ELR (cell line): ENCODE measurements at places on chromosomes 3 and 15.

GRCh38 chr15:68191555-68191954 is 13.6 kb downstream of the CALML4 start:
- no peak for DNase-seq

DNA sequence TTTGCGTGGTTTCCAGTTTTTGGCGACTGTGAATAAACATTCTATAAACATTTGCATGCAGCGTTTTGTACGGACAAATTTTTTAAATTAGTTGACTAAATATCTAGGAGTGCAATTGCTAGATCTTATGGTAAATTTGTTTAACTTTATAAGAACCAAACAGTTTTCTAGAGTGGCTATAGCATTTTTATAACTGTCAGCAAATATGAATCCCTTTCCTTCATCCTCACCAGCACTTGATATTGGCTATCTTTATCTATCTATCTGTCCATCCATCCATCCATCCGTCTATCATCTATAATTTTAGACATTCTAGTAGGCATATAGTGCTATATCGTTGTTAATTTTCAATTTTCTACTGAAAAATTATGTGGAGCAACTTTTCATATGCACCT is 158.4 kb upstream of the CHRNA7 start:
- DNase-seq = no peak

DNA sequence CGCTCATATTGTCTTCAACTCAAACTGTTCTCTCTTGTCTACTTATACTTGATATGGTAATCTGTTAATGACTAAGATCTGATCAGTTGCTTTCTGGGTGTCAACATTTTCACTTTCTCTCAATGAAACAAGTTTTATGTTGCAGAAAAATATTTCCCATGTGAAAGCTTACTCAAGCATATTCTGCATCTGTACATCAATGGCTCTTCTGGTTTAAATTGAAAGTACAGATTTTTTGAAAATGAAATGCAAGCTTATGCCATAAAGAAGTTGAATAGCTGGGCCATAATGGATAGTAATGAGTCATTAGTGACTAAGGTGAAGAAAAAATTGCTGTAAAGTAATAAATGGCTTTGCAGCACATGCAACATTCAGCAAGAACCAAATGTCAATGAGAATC is 140.7 kb downstream of the BCHE start:
- peak; percentile 42 for DNase-seq

DNA sequence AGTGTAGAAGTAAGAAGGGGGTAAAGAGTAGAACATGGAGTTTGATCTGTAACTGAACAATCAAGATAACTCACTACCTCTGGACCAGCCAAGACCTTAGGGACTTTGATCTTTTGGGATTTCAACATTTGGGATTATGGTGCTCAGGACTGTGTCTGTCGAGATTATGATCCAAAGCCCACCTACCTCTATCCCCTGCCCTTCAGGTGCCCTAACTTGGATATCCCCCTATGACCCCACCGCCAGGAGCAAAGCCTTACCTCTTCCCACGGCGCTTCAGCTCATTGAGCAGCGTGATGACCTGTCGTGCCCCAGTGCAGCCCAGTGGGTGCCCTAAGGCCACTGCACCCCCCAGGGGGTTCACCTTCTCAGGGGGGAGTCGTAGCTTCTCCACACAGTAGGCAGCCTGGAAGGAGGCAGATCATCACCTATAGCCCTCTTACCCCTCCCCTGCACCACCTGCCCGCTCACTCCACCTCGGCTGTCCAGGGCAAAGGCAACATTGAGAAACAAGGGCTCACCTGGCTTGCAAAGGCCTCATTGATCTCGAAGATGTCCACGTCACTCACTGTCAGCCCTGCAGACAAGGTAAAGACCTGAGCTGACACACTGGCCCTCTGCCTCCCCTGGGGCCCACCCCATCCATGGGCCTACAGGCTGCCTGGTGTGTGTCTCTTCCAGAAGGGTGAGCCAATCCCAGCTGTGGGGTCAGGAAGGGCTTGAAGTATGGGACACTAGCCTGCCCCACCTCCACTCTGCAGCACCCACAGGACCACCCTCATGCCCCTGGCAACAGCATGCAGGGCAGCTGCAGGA is 11.4 kb downstream of the ACAA1 start:
- no peak for DNase-seq

DNA sequence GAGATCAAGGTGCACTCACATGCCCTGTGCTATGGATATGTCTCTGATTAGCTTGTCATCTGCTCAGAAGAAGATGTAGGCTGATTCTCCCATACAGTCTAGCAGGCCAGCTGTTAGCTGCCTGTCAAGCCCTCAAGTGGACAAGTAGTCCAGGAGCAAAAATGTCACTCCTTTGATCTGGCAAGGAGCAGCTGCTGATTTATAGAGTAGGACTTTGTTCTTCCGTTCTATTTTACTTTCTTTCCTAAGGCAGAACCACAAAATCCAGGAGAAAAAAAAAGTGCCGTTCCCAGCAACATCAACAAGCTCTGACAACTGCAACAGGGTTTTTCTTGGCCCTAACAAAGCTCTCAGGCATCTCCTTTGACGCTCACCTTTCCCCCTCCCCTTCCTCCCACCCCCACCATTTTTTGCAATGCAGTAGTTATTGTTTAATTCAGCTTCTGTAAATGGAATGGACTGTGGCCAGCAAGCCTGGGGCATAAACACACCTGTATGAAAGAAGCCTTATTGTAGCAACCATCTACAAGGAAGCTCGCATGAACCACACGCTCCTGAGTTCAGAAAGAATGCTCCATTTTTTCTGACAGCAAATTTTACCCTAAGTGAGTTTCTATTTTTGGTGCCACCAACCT is 196.3 kb downstream of the MEIS2 start:
- DNase-seq = no peak

- no peak for DNase-seq
Observed at GRCh38 chr3:5260992-5261501, 73.5 kb downstream of the EDEM1 start.

DNA sequence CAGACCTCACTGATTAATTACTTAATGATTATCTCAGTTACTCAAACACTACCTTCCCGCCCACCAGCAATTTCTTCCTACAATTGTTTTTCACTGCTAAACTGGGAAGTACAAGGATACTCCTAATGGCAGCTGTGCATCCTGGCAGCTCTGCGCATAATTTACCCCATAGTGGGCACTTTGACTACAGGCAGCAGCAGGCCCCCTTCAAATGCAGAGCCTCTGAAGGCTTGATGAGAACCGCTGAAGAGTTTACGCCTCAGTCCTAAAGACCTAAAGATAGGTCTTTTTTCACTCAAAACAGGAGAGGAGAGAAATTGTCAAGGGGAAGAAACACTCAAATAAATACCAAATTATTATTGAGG is 10.7 kb downstream of the CCDC32 start:
- DNase-seq = no peak

DNA sequence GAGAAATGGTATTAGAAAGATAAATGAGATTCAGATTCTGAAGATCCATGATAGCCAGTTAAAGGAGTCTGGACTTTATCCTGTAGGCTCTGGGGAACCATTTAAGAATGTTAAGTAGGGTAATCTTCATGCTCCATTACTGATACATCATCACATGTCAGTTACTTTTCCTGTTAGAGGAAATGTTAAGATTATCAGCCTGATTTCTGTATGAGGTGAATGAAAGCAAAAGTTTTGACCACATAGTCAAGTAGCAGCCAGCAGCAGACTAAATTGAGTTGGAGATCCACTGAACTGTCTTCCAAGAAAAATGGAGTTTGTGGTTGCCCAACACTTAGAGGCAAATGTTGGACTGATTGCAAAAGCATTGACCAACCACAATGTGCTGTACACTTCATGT is 4.7 kb upstream of the COPB2 start:
- DNase-seq = no peak

- no peak for DNase-seq
Observed at GRCh38 chr15:25178835-25179672, 224.3 kb downstream of the SNRPN start.

DNA sequence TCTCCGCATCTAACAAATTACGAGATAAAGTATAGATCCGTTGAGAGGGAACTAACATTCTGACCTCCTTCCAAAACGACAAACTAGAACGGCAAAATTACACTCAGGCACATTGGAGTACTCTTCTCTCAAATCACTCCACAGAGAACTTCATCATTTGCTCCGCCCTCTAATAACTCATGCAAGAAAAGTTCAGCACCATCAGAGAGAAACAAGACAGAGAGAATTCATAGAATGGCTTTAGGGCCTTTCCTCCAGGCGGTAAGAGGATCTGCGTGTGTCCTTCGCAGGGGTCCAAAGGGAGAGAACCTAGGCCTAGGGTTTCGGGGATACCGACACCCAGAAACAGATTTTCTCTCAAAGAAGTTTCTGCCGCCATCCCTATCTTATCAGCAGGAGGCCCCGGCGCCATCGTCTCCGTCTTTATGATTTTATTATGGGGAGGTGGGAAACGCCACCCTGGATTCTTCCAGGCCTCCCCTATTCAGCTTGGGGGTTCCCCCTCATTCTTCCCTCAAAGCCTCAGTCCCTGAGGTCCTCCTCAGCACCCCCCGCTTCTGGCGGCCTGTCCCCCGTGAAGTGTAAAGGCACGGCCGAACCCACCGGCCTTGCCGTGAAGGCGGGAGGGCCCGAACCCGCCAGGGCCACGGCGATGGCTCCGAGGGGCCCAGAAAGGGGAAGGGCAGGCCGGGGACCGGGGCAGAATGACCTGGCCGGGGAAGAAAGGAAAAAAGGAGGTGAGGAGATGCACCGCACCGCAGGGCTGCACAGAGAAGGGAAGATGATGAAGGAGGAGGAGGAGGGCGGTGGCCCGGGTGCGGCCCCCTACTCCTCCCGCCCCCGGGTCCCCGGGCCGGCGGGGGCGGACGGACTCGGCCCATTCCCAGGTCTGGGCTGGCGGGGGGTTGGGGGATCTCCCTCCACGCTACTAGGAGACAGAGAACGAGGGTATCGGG is 768 bp downstream of the UBXN7 start:
- DNase-seq = peak; percentile 78

GRCh38 chr3:9118222-9118621 is 131.2 kb downstream of the SRGAP3 start:
- no peak for DNase-seq

- DNase-seq = no peak
Observed at GRCh38 chr3:84140631-84141030, 818.2 kb upstream of the CADM2 start.

DNA sequence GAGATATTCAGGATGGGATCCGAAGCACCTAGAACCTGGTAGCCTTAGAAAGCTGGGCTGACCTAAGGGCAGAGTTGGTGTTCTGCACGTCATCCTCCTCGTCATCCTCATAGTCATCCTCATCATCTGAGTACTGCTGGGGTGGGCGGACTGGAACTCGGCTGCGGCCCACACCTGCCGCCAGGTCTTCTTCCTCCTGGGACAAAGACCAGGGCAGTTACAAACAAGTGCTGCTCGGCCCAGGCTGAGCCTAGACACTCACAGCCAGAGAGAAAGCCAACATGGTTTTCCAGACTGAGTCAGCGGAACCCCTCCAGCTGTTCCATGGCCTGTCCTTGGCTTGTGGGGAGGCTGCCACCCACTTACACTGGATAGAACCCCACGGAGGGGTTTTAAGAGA is 40.5 kb downstream of the SEMA3G start:
- no peak for DNase-seq

GRCh38 chr3:126316031-126316461 is 41.2 kb downstream of the KLF15 start:
- DNase-seq = no peak

GRCh38 chr15:60534051-60534450 is 55.1 kb upstream of the ICE2 start:
- DNase-seq = no peak

DNA sequence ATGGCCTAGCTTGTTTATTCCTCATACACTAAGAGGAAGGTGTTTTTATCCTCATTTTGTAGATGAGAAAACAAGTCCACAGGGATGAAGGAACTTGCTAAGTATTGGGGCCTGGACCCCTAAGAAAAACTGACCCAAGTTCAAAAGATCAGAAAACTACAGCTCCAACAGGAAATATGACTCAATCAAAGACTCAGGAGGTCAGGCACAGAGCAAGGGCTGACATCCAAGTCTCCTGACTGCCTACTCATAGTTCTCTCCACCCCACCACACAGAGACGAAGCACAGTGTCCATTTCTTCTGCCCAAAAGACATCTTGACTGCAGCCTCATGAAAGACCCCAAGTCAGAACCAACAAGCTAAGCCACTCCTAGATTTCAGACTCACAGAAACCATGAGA is 26.9 kb upstream of the TPM1 start:
- DNase-seq = peak; percentile 89

DNA sequence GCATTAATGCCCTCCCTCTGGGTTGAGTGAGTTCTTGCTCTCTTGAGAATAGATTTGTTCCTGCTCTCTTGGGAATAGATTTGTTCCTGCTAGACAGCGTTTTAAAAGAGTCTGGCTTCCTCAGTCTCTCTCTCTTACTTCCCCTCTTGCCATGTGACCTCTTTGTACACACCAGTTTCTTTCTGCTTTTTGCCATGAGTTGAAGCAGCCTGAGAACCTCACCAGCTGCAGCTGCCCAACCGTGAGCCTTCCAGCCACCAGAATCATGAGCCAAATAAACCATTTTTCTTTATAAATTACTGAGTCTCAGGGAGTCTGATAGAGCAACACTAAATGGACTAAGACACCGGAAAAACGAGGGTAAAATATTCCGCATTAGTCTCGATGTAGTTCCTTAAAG is 253.6 kb downstream of the CNTN6 start:
- no peak for DNase-seq

GRCh38 chr3:167209011-167209410 is 171.1 kb downstream of the ZBBX start:
- no peak for DNase-seq

DNA sequence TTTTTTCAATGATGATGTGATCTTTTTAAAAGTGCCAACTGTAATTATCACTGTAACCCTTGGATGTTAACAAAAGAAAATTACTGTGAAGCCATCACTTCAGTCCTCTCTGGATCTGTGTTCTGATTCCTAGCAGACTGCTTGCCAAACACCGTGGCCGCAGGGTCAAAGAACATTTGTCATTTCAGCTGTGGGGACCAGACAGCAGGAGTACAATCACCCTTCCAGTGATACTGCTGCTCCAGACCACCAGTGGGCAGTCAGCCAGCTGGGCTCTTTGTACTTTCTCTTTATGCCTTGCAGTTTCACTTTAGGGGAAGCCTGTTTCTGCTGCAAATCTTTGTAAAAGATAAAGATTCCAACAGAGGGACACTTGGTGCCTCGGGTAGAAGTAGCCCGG is 770.0 kb downstream of the GRM7 start:
- no peak for DNase-seq

DNA sequence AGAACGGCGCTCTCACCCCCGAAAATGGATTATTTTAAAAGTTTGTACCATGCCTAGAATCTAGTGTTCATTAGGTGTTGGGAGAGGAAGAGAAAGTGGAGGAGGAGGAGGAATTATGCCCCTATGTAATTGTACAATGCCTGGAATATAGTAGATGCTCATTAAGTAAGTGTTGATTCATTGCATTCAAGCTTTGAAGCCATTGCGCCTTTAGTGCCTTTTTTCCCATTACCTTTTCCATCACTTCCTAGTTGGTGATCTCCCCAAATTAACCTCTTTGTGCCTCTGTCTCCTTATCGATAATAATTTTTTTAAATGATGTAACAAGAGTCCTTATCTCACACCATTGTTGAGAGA is 220.7 kb upstream of the PRICKLE2 start:
- DNase-seq = no peak
